ENCODE measurements at places on chromosomes 7 and 10. TPM values are rescaled to one million over a fixed set of nuclear protein-coding genes. Genes with fewer than 3 reads are reported as not detected.

GRCh38 chr10:6020826-6021225 lies 41.3 kb downstream of the IL2RA start:
- no peak for DNase-seq

DNA sequence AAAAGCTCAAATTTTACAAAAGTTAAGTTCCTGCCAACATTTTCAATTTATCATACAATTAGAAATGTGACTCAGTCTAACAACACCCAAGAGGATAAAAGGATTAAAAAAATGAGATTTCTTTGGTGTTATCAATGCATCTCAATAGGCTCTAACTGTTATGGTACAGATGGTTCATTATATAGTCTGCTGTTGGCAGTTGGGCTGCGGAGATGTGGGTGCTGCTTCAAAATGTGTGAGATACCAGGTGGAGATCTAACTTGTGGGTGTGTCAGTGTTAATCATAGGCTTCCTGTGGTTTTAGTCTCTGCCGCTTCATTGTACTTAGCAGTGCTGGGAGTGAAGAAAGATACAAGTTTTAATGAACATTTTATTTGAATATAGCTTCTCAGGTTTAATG lies 231.2 kb downstream of the EXOC4 start:
- no peak for DNase-seq

DNA sequence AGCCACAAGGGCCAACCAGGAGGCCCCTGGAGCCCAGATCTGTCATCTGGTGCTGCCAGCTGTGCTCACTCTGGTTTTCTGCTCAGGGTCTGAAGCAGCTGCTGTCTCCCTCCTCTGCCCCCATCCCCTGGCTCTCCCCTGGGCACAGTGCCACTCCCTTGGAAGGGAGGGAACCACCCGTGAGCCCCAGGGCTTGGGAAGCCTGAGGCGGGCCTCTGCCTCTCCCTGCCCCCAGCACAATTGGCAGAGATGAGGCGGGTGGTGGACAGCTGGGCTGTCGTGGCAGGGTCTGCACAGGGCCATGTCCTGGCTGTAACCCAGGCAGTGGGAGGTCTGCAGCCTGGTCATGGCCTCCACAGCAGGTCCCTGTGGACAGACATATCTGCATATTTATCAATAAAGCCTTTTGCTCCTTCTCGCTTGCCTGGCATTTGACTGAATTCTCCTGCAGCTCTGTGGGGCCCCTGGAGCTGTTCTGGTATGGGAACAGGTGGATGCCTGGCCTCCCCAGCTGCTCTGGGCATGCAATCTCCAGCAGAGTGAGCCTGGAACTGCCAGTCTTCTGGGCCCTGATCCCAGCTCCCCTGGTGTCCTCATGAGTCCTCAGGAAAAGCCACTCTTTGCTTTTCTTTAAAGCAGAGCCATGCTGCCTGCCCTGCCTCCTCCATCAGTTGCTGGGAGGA lies 1.6 kb upstream of the ANKRD2 start:
- no peak for DNase-seq

ADIRF gene
- 0.72 TPM for total RNA-seq

ZNF862 gene
- total RNA-seq, result 8.0 TPM

All from epithelial cell of proximal tubule (primary cell).